ENCODE measurements at places on chromosomes 3 and 15.

- no peak for DNase-seq
Measured at GRCh38 chr3:31242026-31242960, 290.4 kb upstream of the STT3B start.

DNA sequence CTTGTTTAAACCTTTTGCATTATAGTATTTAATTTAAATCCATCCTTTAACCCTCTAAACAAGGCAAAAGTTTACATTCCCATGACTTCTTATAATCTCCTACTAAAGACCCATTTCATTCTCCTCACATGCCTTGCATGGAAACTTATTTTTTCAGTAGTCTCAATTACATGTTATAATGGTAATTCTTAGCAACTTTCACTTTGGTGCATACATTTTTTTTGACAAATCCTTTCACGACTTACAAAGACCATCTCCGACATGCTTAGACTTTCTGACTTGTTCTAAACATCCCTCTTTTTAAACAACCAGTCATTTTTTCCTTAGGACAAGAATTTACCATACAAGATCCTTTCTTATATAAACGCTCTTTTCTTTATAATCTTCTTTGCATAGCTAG lies 615.4 kb upstream of the GBE1 start:
- DNase-seq = no peak

GRCh38 chr3:98980915-98981596 lies 79.6 kb upstream of the DCBLD2 start:
- peak; percentile 19 for DNase-seq

GRCh38 chr15:64905941-64906340 lies 5.8 kb upstream of the ANKDD1A start:
- DNase-seq = no peak

DNA sequence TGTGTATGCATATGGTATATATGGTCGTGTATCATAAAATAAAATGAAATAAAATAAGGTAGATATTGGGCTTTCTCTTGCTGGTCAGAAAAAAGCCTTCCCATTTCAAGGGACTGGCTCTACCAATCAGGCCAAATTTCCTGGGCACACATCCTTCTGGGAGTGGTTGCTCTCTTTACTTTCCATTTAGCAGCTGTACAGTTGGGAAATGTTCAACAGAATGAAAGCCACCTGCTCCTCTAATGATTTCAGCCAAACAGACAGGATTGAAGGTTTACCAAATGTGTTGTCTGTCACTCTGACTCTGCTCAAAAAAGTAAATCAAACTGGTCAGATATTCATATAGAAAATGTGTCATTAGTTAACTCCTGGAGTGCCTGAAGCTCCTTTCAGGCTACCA lies 380.4 kb downstream of the ROBO2 start:
- DNase-seq = no peak

DNA sequence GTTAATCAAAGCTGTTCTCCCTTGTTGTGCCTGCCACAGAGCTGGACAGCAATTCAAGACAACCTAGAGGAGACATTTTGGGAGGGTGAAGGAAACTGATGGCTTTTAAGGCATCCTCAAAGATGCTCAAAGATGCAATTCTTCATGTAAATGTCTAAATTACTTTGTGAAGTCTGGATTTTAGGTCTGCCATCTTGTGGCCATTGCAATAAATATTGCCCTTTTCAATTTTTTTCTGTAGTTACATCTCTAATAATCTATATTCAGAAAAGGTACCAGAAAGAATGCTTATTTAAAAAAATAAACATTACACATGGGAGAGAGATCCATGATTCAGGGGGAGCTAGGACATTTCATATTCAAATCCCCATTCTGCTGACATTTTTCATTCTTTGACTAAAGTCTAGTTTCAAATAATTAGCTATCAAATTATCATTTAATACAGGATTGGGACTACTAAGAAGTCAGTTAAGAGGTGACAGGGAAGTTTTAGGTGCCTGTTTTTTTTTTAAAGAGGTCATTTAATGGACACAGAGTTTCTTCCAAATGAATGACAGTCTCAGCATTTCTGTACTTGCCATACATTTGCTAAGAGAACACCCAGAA lies 259.8 kb upstream of the WNT5A start:
- DNase-seq = no peak

GRCh38 chr3:23590424-23591273 lies 215.1 kb upstream of the UBE2E1 start:
- DNase-seq = no peak

- DNase-seq = no peak
Measured at GRCh38 chr3:174614036-174614435, 245.1 kb upstream of the NAALADL2 start.

- DNase-seq = no peak
Measured at GRCh38 chr15:40364251-40364650, 6.2 kb downstream of the DISP2 start.

DNA sequence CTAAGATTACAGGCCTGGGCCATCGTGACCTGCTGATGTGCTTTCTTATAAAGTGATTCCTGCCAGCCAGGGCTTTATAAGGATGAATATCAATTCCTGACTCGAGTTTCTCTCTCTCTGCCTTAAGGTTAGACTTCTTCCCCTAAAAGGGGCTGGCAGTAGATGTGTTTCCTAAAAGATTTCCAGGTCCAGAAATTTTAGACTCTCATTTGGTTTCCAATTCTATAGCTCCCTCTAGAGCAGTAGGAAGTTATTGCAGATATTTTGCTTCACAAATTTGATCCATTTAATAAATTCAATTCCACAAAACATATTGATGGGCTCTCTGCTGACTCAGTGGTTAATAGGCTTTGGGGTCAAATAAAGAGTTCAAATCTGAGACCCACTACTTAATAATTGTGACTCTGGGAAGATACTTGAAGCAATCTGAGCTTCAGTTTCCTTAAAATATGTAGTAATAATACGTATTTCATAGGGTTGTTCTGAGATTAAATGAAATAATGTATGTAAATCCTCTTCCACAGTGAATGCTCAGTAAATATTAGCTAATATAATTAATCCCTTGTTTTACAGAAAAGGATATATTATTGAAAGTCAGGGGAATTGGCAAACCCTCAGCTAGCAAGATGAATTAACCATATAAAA lies 2.1 kb downstream of the TRIM69 start:
- DNase-seq = peak; percentile 12

DNA sequence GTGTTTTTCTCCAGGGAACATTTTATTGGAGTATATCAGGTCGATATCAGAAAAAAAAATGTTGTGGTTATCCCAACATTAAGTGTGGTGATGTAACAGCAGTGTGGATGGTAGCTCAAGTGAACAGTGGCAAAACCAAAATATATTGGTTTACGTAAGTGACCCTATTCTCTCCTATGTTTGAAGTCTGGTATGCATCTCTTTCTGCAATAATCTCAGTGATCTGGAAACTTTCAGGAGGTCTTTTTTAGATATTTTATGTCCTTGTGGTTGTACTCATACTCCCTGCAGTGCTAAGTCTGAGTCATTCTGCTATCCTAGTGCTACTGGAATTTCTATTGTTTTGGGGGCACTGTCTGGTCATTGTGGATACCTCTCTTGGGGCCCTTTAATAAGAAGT lies 137.9 kb downstream of the SNRPN start:
- no peak for DNase-seq

DNA sequence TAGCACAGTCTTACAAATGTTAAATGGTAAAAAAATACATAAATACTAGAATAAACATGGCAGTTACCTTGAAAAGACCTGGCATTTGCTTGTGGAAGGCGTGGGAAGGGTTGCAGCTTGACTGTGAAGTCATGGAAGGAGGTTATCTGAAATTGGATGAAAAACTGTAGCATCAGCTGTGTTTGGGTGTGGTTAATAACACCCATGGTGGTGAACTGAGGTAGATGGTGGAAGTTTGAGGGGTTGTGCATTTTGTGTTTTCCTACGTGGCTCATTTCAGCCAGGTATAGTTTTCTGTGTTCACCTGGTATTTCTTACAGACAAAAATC lies 46.5 kb downstream of the PSMD6 start:
- no peak for DNase-seq

DNA sequence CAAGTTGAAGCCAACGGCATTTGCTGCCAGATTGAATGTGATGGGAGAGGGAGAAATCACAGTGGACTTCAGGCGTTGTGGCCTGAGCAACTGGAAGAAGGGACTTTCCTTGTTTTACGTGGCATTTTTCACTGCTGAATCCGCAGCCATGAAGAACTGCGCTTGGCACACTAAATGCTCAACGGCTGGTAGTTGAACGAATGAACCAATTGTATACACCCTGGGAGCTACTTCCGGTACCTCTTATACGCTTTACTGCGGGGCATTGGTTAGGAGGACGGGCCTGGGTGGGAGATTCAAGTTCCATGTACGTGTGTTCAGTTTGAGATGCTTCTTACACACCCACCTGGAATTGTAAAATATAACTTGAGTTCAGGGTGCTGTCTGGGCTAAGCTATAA lies 5.2 kb downstream of the SYNM start:
- no peak for DNase-seq

GRCh38 chr3:183854318-183855035 lies 29.1 kb upstream of the MAP6D1 start:
- no peak for DNase-seq

DNA sequence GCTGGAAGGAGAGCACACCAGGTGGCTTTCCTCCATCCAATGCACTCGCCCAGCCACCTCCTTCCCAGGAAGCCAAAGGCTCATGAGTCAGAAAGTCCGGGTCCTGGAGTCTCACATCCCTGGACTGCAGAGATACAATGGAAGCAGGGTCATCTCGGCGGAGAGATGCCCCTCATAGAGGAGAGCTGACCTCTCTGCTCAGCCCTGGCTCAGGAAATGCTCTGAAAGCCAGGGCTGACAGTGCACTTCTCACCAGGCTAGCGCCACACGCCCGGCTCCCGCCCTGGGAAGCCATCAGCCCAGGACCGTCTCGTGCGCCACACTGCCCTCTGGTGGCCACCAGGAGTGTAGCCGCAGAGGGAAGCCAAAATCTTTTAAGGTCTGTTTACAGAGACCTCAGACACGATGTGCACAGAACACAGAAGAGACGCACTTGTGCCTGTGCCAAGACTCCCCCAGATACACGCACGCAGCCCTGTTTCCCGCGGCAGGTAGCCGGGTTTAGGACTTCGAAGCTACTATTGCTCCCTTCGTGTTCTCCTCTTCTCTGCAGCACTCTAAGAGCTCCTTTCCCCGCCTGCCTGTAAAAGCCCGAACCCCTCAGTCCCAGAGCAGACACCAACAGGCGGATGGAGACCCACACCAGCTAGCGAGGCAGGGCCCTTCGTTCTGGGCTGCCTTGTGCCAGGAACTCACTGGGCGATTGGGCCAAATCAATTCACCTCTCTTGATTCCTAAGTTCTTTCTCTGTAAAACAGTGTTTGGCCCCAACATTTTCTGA lies 9.7 kb downstream of the NTRK3 start:
- no peak for DNase-seq

GRCh38 chr15:77819048-77819850 lies 186.5 kb upstream of the LINGO1 start:
- no peak for DNase-seq

GRCh38 chr15:40941528-40942336 lies 11.5 kb upstream of the CHAC1 start:
- no peak for DNase-seq

- no peak for DNase-seq
Measured at GRCh38 chr3:44030285-44030684, 211.4 kb upstream of the TOPAZ1 start.

DNA sequence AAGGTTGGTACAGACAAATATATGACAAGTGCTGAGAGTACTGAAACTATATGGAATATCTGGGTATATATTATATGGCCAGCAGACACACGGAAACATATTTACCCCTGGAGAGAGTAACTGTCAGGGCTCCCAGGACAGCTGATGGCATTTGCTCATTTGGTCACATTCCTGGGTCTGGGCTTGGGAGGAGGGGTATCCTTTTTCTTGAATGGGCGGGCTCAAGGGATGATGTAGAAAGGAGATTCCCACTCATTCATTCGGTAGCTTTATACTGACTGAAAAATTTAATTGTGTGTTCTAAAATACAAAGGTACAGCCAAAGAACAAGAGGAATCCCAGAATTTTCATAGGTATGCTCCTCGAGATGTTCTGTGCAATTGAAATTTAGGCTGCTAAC lies 131.0 kb downstream of the KCNAB1 start:
- no peak for DNase-seq

DNA sequence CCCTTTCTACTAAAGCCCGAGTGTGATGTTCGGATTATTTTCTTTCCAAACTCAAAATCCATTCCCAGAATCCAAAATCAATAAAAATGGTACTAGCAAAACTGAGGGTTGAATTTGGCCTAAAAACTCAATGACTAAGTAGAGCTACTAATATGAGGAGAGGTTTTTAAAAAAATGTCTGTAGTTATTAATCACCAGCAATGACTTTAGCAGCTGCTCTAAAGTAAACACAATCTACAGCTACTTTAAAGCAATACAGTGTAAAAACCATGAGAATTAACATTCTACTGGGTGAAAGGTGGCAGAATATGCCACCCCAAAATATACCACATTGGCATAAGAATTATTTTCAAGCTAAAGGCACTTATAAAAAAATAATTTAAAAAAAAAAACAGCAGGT lies 23.5 kb downstream of the FHIT start:
- no peak for DNase-seq

GRCh38 chr3:38842266-38842965 lies 26.4 kb upstream of the SCN10A start:
- no peak for DNase-seq

GRCh38 chr3:180804916-180805315 lies 107.6 kb upstream of the FXR1 start:
- DNase-seq = no peak

DNA sequence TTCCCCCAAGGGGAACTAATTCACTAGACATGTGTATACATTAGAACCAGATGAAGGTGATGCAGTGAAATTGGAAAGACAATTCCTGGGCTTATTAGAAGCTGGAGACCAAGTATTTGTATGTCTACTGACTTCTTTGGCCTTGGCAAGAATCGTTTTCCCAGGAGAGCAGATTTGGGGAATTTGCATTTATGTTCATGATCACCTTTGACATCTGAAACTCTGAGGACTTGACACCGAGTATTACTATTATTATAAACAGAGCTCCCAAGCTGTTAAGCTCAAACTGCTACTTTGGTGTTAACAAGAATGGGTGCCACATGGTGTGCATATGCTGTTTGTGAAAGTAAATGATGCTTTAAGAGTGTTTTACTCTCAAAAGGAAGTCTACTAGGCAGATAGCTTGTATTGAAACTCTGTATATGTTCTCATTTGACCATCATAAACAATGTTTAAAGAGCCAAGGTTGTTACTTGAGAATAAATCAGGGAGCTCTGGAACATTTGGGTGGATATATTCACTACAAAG lies 519.8 kb upstream of the GOLIM4 start:
- DNase-seq = no peak

DNA sequence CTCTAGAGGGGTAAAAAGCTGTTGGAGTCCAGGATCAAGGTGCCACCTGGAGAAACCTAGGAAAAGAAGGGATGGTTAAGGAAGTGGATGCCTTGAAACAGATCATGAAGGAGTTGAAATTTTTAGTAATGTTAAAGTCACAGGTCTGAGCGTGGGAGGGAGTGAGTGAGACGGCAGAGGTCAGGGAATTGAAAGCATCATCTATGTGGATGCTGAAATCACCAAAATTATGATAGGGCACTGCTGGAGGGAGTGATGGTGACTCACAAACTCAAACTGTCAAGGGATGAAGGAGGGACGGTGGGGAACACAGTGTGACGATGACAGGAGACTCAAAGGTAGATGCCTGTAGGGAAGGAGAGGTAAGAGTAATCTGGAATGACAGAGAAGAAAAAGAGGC lies 205.7 kb downstream of the OSBPL10 start:
- DNase-seq = no peak

Data from BJ (cell line).